Progenitor cell of endocrine pancreas (in vitro differentiated cells): ENCODE measurements at places on chromosomes 13 and 19.

- no peak for DNase-seq
Observed at GRCh38 chr13:79423801-79424642, 18.0 kb upstream of the RBM26 start.

DNA sequence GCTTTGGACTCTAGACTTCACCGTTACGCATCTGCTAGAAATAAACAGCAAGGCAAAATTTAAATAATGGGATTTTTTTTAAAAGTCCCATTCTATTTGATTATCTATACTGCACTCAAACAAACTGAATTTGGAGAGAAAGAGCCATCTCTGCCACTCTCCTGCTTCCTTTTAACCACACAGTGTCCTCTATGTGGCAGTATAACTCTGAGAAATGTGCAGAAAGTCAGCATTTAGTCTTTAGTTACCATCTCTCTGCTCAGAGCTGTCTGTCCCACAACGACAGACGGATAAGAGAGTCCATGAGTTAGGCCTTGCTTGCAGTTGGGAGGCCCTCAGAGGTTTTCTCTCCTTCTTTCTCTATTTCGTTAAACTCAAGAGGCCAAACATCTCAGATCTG is 21.2 kb downstream of the CCNA1 start:
- no peak for DNase-seq

DNA sequence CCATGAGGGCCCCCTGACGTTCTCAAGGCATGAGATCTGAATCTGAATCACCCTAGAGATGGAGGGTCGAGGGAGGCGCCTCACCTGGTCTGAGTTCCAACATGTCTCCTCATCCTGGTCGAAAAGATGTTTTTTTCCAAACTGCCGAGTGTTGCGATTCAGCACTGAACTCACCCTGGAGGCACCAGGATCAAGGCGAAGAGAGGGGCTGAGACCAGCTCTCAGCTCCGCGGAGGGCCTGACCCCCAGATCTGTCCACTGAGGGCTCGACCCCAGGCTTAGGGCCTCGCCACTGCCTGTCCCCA is 555 bp downstream of the NR2C2AP start:
- no peak for DNase-seq

DNA sequence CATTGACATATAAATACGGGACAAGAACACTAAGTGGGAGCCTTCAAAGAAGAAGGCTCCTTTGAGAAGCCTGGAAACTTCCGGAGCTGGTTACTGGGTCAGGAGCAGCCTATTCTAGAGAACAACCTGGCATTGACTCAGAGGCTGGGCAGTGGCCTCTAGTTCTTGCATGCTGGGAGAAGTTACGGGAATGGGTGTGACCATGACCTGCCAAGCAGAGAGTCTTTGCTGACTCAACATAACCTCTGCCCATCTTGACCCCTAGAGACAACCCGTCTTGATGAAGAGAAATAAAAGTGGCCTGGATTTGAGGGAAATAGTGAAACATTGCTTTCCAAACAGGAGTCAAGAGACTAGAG is 21.0 kb downstream of the STARD13 start:
- DNase-seq, result no peak

- no peak for DNase-seq
Observed at GRCh38 chr19:51503286-51503817, 1.8 kb upstream of the SIGLEC12 start.

- DNase-seq, result no peak
Observed at GRCh38 chr19:24057144-24057543, 29.8 kb upstream of the ZNF254 start.
